ENCODE measurements at places on chromosomes 2 and 18. TPM values are rescaled to one million over a fixed set of nuclear protein-coding genes. Genes with fewer than 3 reads are reported as not detected.

The VIT gene
- 6.2 TPM for total RNA-seq

The EMILIN2 gene
- 31.0 TPM for total RNA-seq

The RAB27B gene
- 2.3 TPM for total RNA-seq

The PRKAG3 gene
- total RNA-seq, result not detected

The KIF1A gene
- 12.9 TPM for total RNA-seq

The SLC30A3 gene
- 0.88 TPM for total RNA-seq

The ZNF516 gene
- 53.8 TPM for total RNA-seq

The NMUR1 gene
- not detected for total RNA-seq

The TSPYL6 gene
- not detected for total RNA-seq

The NEU4 gene
- total RNA-seq, result not detected

The TXNDC2 gene
- not detected for total RNA-seq

DNA sequence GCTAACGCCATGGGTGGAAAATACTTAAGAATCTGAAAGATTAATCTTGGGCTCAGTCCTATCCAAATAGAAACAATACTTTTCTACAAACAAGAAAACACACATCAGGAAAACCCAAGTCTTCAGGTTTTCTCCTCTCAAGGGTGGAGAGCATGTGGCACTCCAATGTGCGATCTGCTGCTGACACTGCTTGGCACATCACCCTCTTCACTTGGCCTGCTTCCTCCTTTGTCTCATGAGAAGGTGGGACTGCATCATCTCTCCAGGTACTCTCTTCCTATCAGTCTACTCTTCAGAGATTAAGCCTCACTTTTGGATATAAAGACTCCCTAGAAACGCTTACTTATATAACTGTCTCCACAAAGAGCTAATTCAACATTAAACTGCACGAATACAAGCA lies 26.4 kb downstream of the HDLBP start:
- DNase-seq, result no peak

- DNase-seq, result no peak
These were observed 90.6 kb downstream of the SLC4A3 start for GRCh38 chr2:219718066-219718465.

DNA sequence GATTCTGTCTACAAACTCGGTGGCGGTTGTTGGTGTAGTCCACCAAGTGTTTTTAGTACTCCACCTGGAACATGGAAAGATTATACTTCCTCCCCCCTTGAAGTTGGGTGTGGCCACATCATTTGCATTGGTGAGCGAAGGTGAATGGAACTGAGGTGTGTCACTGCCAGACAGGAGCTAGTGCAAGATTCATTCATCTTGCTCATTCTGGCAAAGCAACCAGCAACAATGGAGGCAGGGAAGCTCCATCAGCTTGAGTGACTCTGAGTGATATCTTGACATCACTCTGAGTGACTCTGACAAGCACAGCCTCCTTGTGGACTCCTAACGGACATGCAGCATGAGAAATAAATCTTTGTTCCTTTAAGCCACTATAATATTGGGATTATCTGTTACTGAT lies 54.7 kb upstream of the SLC1A4 start:
- DNase-seq, result no peak

GRCh38 chr2:63040586-63040985 lies 10.0 kb upstream of the OTX1 start:
- DNase-seq, result no peak

DNA sequence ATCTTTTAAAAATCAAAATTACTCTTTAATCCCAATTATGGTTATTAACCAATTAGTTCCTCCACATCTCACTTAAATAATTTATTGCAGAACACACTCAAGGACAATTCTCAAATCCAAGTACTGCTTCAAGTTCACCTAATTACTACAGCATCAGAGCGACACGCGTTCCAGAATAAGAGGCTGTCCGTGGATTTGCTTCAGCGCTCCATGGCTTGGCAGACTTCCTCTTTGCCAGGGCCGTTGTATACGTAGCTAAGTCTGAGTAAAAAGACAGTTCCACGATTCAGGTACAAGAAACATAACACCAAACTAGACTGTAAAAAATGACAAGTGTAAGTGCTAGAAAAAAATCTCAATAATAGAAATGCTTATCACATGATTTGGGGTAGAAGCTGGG lies 153.2 kb upstream of the MYT1L start:
- no peak for DNase-seq

GRCh38 chr2:108858894-108859293 lies 72.3 kb downstream of the CCDC138 start:
- no peak for DNase-seq

GRCh38 chr2:124369181-124369580 lies 344.1 kb downstream of the CNTNAP5 start:
- DNase-seq, result no peak

DNA sequence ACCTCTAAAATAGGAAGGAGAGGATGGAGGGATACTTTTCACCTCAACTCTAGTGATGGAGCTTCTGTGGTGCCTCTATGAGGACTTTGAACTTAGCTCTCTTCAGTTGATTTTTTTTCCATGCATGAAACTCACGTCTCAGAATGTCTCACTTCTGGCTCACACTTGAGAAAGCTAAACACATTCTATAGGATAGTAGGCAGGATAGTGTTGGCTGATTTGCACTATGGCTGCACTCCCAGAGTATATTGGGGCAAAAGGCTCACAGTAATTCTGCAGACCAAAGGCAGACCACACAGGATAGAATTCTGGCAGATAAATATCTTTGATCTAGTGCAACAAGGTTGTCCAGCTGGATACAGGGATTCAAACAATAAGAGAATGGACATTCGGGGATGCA lies 1093.5 kb downstream of the LRP1B start:
- no peak for DNase-seq

GRCh38 chr2:44935729-44936098 lies 5.8 kb upstream of the SIX3 start:
- no peak for DNase-seq

- DNase-seq, result no peak
These were observed 8.3 kb downstream of the OSR1 start for GRCh38 chr2:19349911-19350677.

GRCh38 chr2:3670376-3670775 lies 12.4 kb downstream of the ALLC start:
- DNase-seq, result no peak

GRCh38 chr2:61045226-61045625 lies 20.4 kb upstream of the SANBR start:
- no peak for DNase-seq

DNA sequence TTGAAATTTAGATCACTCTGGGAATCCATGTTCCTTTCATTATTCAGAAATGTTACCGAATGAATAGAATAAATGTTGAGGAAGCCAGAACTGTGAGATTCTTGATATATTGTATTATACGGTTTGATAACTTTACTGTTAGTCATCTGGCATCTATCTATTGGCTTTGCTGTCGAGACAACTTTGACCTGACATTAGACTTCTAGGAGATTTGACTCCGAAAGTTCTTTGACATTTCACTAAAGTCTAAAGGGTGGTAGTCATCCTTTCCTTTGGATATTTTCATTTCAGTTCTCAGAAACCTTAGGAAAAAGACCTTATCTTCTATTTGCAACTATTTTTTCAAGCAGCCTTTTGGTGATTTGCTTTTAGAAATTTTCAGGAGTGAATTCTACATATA lies 1.9 kb downstream of the BMPR2 start:
- no peak for DNase-seq

GRCh38 chr2:149702571-149702970 lies 115.0 kb upstream of the MMADHC start:
- DNase-seq, result no peak

DNA sequence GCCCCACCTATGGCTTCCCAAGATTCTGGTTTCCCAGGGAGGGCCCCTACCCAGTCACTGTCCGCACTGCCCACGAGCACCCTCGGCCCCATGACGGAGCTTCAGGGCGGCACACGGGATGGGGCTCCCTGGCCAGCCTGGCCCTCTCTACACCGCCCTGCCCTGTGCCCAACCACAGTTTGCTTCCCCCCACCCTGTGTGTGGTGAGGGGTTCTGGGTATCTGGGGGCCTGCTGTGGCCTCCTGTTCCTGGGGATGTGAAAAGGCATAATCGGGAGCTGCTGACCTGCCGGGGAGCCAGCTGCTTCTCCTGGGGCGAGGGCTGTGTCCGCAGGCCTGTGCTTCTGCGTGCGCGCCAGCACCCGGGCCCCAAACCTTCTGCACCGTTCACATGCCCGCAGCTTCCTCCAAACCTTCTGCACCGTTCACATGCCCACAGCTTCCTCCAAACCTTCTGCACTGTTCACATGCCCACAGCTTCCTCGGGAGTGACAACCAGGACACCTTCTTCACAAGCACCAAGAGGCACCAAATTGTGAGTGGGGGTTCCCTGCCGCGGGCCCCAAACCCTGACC lies 12.4 kb downstream of the ANO7 start:
- DNase-seq, result no peak

GRCh38 chr2:160328811-160329527 lies 128.9 kb upstream of the ITGB6 start:
- DNase-seq, result no peak

DNA sequence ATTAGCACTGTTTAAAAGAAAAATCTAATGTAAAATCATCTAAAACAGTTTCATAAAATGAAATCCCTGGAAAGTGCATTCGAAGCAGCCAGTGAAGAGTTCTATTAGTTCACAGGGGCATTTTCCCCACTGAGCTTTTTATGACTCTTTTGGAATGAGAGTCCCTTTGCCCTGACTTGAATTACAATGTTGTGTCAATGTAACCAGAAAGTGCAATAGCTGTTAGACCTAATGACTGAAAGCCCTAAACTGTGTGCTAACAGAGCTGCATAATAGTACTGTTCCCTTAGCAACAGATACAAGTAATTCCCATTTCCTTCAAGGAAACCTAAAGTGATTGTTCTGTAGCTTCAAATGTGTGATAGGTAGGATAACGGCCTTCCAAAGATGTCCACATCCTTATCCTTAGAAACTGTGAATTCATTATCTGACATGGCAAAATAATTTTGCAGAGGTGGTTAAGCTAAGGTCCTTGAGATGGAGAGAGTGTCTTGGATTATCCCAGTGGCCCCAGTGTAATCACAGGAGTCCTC lies 134.4 kb downstream of the L3MBTL4 start:
- no peak for DNase-seq

- DNase-seq, result no peak
These were observed 89.8 kb downstream of the ZNF516 start for GRCh38 chr18:76405280-76405679.

GRCh38 chr2:163187995-163188655 lies 349.6 kb upstream of the KCNH7 start:
- no peak for DNase-seq

GRCh38 chr2:40374543-40375240 lies 77.2 kb downstream of the SLC8A1 start:
- DNase-seq, result no peak
